ENCODE measurements at places on chromosomes 12 and 14.

GRCh38 chr12:105470601-105471000 is 140.1 kb downstream of the C12orf75 start:
- no peak for DNase-seq

- no peak for DNase-seq
Measured at GRCh38 chr12:3313675-3314663, 177.0 kb upstream of the PRMT8 start.

- DNase-seq = no peak
Measured at GRCh38 chr14:28831126-28831525, 64.5 kb downstream of the FOXG1 start.

GRCh38 chr12:53954694-53955035 is at the start of gene HOXC12:
Gene HOXC12 (plus strand): TSS chr12:53954903. CDS start chr12:53954930, 27 bp downstream.
- DNase-seq = no peak

DNA sequence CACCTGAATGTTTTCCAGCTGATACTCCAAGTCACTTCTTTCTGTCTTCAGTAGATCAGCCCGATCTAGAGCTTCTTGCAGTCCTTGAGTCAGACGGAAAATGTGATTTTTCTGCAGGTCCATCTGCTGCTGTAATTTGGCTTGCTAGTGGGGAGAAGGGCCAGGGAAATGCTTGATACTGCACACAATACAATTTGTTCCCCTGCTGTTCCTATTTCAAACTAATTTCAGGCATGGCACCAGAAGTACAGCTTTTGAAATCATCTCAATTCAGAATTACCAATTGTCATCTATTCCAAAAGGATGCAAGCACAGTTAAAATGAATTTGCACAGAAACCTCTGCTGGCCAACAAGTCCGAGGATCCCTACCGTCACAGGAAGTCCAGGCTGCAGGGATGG is 53.4 kb downstream of the PRKAB1 start:
- DNase-seq = no peak

- DNase-seq = no peak
Measured at GRCh38 chr12:22588817-22589216, 36.2 kb upstream of the ETNK1 start.

Measured in activated CD4-positive, alpha-beta T cell treated with anti-CD3 and anti-CD28 coated beads, Interleukin-2, amount 50 U/mL, for 24 hours (primary cell).